Activated CD8-positive, alpha-beta T cell treated with anti-CD3 and anti-CD28 coated beads for 36 hours (primary cell): ENCODE measurements at places on chromosomes 7 and 10.

DNA sequence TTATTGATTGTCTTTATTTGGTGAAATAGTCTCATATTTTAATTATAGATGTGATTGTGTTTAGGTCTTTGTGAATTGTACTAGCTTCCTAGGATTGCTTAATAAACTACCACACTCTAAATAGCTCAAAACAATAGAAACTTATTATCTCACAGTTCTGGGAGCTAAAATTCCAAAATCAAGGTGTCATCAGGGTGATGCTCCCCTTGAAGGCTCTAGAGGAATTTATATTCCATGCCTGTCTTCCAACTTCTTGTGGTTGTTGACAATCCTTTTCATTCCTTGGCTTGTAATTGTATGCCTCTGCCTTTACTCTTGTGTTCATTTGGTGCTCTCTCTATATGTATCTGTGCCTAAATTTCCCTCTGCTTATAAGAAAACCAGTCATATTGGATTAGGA lies 155.3 kb upstream of the AKR1E2 start:
- no peak for DNase-seq

- DNase-seq = no peak
These were observed 47.6 kb downstream of the GTF2IRD1 start for GRCh38 chr7:74501298-74501697.

DNA sequence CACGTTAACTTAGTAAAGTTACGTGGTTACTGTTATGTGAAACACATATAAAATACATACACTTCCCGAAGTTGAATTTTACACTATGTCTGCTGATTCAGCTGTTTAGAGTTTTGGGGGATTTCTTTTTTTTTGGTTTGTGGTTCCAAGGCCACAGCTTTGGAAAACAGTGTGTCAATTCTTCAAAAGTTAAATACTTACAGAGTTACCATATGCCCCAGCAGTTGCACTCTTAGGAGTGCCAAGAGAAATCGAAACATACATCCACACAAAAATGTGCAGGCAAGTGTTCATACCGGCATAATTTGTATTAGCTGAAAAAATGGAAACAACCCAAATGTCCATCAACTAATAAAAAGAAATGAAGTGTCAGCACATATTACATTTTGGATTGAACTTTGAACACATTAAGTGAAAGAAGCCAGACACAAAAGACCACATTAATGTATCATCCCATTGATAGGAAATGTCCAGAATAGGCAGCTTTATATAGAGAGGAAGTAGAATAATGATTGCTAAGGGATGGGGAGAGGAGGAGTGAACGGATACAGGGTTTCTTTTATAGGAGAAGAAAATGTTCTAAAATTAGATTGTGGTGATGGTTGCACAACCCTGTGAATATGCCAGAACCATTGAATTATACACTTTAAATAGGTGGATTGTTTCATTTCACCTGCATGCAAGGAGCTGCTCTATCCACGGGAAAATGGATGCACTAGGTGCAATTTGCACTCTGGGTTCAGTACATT lies 17.6 kb downstream of the APBB1IP start:
- DNase-seq = no peak

GRCh38 chr7:24978843-24979469 lies 1.0 kb downstream of the OSBPL3 start:
- DNase-seq = no peak

- no peak for DNase-seq
These were observed 12.8 kb upstream of the WIPF3 start for GRCh38 chr7:29793507-29793906.

DNA sequence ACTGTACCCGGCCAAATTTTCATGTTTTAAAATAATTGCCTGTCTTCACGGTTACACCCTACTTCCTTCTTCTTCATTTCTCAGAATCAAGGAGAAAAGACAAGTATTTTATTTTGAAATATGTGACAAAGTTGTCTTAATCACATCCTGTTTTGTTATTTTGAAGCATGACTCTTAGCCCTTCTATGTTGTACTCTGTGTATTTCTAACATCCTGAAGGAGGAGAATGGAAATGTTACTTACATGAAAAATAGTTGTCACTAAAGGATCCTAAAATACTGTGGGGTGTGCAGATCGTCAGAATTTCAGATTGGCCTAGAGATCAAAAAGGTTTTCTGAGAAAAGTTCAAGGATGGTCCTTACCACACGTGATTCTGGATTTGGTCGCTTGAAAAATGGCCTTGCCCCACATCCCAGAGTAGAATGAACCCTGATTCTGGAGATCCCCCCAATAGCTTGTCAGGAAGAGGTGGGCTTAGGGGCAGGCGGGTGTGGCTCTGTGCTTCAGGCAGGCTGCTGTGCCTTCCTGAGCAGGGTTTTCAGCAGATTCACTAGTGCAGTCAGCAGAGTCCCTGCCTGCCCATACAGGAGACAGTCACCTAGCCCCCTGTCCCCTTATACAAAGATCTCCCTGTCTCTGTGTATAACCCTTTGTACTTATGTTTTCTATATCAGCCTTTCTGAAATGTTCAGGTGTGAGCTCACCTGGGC lies 8.6 kb downstream of the UPP1 start:
- peak; percentile 53 for DNase-seq
